ENCODE measurements at places on chromosomes 4 and X.

DNA sequence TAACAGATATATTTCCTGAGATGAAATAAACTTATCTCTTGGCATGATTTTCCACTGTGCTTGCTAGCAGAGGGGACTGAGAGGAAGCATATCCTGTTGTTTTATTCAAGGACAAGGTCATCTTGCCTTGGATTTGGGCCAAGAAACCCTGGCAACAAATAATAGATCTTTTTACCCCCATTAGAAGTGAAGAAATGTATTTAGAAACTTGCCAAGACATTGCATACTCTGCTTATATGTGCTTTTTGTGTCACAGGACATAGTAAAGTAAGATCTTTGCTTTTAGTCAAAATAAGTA, 170.2 kb downstream of the RAPGEF2 start:
- no peak overlapping the region for H3K4me3 ChIP-seq
- no peak for DNase-seq
- H3K27ac ChIP-seq, result no peak overlapping the region
- H3K27me3 ChIP-seq, result no peaks in the 10 kb centered on the region
- H3K4me1 ChIP-seq, result peaks cover 14% of the 10 kb centered on the region
- no peaks in the 10 kb centered on the region for H3K36me3 ChIP-seq

GRCh38 chr4:156774422-156774821, 197.2 kb downstream of the PDGFC start:
- no peak overlapping the region for H3K4me3 ChIP-seq
- H3K4me1 ChIP-seq, result no peaks in the 10 kb centered on the region
- no peak overlapping the region for H3K27ac ChIP-seq
- no peak for DNase-seq

DNA sequence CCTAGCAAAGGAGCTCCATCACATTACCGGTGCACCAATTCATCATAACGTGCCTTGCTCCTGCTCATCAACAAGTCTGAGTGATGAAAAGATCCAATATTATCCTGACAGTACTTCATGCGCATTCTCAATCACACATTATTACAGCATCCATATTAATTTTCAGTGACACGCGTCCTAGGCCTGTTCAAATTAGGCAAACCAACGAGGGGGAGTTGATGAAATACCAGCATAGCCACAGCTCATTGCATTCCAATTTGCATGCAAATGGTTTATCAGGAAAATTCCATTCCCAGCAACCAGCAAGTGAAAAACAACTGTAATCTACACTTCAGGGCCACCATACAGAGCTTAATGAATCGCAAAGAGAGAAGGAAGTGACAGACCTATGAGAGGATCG, 236.9 kb downstream of the DCLK2 start:
- H3K27ac ChIP-seq, result no peak overlapping the region
- no peak for DNase-seq
- H3K4me1 ChIP-seq, result no peaks in the 10 kb centered on the region
- no peaks in the 10 kb centered on the region for H3K36me3 ChIP-seq
- no peaks in the 10 kb centered on the region for H3K27me3 ChIP-seq

DNA sequence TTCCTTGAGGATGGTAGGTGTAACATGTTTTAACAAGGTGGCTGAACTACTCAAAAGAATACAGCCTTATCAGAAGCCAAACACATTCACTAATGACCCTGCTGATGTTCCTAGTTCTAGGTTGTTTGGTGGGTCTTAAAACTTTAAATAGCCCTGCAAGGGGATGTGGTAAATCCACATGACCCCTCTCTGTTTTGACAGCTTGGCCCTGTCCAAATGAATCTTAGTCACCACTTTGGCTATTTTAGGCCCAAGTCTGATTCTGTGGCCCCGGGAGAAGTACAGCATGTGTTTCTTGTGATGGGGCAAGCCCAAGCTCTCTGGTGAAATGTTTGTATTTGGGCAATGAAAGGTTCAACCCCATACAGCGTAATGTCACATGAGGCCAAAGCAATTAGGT, 54.5 kb upstream of the GPR34 start:
- no peak overlapping the region for H3K27ac ChIP-seq
- no peak overlapping the region for H3K4me3 ChIP-seq
- no peaks in the 10 kb centered on the region for H3K27me3 ChIP-seq
- DNase-seq, result no peak

GRCh38 chrX:18076434-18076833, 144.3 kb downstream of the BEND2 start:
- no peak overlapping the region for H3K27ac ChIP-seq
- H3K4me3 ChIP-seq, result no peak overlapping the region
- H3K36me3 ChIP-seq, result no peaks in the 10 kb centered on the region
- no peaks in the 10 kb centered on the region for H3K4me1 ChIP-seq

- DNase-seq, result no peak
- H3K27me3 ChIP-seq, result peaks cover 3% of the 10 kb centered on the region
- no peak overlapping the region for H3K4me3 ChIP-seq
- H3K36me3 ChIP-seq, result no peaks in the 10 kb centered on the region
- no peaks in the 10 kb centered on the region for H3K4me1 ChIP-seq
Measured at GRCh38 chr4:61192392-61192791, 7.7 kb upstream of the ADGRL3 start.

DNA sequence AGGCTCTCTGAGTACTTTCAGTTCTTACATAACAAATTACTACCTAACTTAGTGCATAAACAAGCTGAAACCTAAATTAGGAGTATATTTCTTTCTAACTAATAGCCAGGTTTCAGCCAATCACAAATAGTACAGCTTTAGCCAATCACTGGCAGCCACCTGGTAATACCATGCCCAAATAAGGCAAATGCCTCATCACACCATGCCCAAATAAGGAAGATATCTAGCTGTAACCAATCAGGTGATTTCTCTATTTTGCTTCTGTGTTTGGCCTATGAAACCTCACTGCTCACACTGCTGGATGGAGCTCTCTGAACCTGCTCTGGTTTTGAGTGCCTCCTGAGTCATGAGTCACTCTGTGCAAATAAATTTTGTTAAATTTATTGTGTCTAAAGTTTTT, 113.5 kb downstream of the DDIT4L start:
- H3K4me1 ChIP-seq, result no peaks in the 10 kb centered on the region
- no peak for DNase-seq
- H3K36me3 ChIP-seq, result no peaks in the 10 kb centered on the region

DNA sequence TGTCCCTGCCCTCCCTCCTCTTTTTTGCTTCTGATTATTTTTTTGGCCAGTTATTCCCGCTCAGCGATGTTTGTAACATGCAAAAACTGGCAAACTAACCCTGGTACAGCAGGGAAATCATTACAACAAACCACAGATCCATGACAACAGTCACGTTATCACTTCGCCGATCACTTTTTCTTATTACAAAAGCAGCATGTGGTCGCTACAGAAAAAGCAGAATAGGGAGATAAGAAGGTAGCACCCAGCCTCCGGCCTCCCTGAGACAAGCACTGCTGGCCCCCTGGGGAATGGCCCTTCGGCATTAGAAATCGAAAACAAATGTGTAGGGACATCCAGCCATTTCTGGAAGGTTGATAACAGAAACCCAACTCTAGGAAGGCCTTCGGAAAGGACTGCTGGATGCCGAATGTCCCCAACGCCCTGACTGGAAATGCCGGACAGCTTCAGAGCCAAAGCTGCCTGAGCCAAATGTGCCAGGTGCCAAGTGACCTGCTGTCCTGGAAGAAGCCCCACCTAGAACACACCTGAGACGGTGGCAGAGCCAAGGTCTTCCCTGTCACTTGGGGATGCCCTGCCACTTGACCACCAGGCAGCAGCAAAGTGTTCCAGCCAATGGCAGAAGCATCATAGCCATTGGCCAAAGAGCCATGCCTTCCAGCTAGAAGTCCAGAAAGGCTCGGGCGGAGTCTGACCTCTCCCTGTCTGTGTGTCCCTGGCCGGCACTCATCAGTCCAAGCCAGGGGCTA, 2.9 kb downstream of the IDH3G start:
- H3K27me3 ChIP-seq, result no peaks in the 10 kb centered on the region
- peaks cover 24% of the 10 kb centered on the region for H3K4me1 ChIP-seq
- H3K27ac ChIP-seq, result no peak overlapping the region
- peaks cover 2% of the 10 kb centered on the region for H3K36me3 ChIP-seq
- no peak for DNase-seq
- no peak overlapping the region for H3K4me3 ChIP-seq

- no peak overlapping the region for H3K27ac ChIP-seq
- no peaks in the 10 kb centered on the region for H3K36me3 ChIP-seq
- peaks cover 3% of the 10 kb centered on the region for H3K27me3 ChIP-seq
- no peak overlapping the region for H3K4me3 ChIP-seq
- H3K4me1 ChIP-seq, result no peaks in the 10 kb centered on the region
Measured at GRCh38 chrX:101229170-101229569, 9.6 kb downstream of the DRP2 start.
